Astrocyte (in vitro differentiated cells and primary cell): ENCODE measurements at places on chromosomes 6 and 20.
A peak's percentile ranks its signal among the peaks of the same experiment; 100 is the strongest.

DNA sequence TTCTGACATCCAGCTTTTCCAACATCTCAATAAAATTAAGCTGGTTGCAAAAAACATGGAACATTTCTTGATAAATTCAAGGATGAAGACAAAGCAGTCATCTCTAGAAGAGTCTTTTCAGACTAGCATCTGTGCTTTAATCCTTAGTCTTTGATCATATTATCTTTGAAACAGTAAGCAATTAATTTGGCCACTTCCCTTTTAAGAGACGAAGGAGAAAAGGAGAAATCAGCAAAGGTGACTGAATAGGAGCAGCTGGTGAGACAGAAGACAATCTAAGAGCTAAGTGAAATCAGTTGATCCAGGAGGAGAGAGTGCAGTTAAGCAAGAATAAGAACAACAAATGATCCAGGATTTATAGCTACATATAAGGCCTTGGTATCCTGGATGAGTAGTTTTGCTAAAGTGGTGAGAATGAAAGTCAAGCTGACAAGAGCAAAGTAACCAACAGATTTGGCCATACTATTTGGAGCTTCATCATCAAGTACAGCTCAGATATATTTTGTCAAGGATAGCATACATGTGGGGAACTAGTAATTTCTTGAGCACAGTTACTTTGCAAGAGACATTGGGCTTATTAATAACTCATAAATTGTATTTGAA, 215.5 kb downstream of the ADGB start:
- DNase-seq: peak; percentile 29

GRCh38 chr6:24006254-24006653, 119.8 kb upstream of the NRSN1 start:
- DNase-seq: no peak

DNA sequence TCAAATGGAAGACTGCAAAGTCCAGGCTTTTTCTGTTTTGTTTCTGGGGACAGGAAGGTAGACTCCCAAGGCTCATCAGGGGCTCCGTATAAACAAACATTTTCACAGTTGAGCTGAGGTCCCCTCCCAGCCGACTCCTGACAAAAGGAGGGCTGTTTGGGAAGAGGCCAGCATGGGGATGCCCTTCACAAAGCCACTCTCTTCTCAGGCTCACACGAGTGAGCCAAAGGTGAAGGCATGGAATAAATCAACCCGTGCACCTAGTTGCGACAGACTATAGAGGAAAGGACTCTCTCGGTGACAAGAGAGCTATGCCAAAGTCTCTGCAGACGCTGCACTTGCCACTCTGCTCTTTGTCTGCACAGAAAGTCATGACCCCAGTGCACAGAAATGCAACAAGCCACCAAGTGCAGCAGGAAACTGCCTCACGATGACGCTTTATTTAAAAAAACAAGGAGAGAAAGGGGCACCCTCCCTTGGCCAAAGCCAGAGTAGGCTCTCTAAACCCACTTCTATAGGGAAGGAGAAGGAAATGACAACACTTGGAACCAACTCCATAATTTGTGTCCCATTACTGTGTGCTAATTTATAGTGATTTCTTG, 21.0 kb downstream of the JAG1 start:
- peak; percentile 19 for DNase-seq

- no peak for DNase-seq
Observed at GRCh38 chr20:32190616-32191415, 16.7 kb downstream of the PLAGL2 start.

DNA sequence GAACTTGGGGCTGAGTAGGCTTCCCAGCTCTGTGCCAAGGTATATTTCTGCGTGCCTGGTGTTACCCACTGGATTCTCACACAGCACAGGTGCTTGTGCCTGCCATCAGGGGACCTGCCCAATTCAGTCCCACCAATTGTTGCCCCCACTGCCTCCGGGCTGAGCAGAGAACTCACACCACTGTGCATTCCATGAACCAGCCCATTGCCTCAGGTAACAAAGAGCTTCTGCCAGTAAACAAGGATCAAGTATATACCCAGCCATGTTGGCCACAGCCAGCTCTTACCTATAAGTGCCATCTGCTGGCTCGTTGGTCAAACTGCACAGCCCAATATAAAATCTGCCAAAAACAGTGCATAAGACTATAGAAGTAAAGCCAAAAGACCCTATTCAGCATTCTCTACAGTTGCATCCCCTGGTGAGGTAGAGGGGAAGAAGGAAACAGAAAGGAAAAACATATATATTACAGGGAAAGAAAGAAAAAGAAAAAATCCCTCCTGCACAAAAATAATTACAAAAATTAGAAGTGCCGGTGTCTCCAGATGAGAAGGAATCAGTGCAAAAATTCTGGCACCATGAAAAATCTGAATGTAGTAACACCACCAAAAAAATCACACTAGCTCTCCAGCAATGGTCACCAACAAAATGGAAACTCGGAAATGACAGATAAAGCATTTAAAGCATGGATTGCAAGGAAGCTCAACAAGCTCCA, 241.4 kb downstream of the IBTK start:
- DNase-seq: no peak

DNA sequence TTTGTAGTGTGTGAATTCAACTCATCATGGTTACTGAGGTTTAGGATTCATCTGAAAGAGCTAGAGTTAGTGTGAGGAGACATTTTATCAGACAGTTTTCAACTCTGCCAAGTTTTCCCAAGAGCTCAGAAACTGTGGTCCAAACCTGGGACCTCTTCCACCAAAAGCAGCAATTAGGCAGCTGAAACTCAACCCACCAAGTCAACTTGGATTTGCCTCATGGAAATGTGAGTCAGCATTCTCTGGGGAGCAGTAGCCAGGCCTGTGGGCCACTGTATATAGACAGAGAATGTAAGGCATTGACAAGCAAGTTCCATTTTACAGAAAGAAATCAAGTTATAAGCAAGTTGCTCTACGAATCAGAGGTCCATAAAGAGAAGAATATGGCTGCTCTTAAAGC, 178.8 kb upstream of the HDDC2 start:
- DNase-seq: no peak

DNA sequence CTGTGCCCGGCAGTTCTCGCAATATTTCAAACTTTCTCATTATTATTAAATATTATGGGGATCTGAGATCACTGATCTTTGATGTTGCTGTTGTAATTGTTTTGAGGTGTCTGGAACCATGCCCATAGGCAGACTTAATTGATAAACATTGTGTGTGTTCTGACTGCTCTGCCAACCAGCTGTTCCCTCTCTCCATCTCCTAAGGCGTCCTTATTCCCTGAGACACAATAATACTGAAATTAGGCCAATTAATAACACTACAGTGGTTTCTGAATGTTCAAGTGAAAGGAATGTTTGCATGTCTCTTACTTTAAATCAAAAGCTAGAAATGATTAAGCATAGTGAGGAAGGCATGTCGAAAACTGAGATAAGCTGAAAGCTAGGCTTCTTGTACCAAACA, 7.6 kb downstream of the MAPK14 start:
- DNase-seq: peak; percentile 23

DNA sequence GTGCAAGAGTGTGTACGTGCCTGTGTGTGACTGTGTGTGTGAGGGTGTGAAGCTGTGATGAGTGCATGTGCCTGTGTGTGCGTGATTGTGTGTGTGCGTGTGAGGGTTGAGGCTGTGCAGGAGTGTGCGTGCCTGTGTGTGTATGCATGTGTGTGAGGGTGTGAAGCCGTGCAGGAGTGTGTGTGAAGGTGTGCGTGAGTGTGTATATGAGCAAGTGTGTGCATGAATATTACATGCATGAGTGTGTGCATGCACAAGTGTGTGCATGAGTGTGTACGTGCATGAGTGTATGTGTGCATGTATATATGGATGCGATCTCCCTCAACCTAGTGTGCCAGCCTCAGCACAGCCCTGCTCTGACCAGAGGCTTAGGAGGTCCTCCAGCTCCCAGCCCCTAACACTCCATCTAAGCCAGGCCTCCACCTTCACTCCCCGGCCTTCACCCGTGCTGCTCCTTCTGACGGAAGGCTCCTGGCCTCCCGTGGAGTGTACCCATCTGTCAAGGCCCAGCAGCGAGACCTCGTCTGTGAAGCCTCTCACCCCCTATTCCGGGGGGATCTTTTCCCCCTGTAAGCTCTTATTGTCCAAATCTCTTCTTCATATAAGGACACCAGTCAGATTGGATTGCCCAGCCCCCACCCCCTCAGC, 19.9 kb upstream of the PHACTR3 start:
- no peak for DNase-seq

DNA sequence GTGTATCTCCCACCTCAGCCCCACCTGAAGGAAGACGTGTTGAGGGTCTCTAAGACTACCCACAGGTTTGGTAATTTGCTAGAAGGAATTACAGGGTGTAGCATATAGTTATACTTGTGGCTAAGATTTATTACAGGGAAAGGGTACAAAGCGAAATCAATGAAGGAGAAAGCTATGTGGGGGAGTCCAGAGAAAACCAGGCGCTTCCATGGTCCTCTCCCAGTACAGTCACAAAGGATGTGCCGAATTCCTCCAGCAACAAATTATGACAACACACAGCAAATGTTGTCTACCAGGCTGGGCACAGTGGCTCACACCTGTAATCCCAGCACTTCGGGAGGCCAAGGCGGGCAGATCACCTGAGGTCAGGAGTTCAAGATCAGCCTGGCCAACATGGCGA, 64.1 kb upstream of the TGM3 start:
- DNase-seq: no peak

- peak; percentile 83 for DNase-seq
Observed at GRCh38 chr20:11902285-11902697, 15.4 kb upstream of the BTBD3 start.

- DNase-seq: no peak
Observed at GRCh38 chr6:79833264-79833963, 113.9 kb downstream of the ELOVL4 start.

GRCh38 chr6:47160702-47161101, 118.6 kb upstream of the ADGRF1 start:
- DNase-seq: no peak

GRCh38 chr20:21109144-21109543, 3.0 kb upstream of the LINC00237 start:
- no peak for DNase-seq

DNA sequence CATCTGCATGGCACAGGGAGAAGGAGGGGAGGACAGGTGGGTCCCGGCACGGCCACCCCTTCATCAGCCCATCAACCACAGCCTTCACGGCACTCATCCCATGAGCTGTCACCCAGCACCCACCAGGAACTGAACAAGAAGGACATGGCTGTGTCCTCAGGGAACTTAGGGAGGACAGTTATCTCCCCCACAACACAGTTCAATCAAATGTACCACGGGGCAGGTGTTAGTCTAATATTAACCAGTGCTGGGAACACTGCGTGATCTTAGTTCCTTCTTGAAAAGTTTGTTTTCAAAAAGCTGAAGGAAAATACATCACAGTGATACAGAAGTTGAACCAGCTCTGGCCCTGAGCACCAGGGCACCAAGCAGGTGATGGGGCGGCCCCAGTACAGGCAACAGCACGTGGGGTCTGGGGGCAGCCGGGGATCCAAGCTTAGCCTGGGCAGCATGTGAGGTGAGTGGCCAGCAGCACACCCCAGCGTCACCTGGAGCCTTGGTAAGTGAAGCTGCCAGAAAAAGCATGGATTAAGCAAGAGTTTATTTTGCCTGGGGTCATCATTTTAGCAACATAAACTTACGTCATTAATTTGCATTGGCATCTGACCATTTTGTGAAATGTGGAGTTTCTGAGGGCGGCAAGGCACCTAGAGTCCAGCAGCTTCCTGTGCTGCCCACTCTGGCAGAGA, 35.5 kb upstream of the AFDN start:
- DNase-seq: no peak

- peak; percentile 86 for DNase-seq
Observed at GRCh38 chr6:104705095-104705707, 154.5 kb downstream of the HACE1 start.

DNA sequence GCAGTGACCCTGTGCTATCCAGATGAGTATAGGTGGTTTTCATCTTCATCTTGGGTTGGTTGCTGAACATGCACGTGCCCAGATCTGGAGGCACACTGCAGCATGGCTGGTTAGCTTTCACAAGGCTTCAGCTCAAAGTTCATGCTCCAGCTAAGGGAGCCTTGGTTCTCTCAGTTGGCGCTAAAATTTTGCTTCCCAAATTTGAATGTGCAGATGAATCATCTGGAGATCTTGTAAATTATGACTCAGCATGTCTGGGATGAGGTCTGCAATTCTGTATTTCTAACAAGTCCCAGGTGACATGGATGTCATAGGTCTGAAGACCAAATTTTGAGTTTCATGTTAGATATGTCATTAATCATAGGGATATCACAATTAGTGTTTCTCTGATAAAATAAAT, 230.8 kb downstream of the FOXA2 start:
- no peak for DNase-seq

DNA sequence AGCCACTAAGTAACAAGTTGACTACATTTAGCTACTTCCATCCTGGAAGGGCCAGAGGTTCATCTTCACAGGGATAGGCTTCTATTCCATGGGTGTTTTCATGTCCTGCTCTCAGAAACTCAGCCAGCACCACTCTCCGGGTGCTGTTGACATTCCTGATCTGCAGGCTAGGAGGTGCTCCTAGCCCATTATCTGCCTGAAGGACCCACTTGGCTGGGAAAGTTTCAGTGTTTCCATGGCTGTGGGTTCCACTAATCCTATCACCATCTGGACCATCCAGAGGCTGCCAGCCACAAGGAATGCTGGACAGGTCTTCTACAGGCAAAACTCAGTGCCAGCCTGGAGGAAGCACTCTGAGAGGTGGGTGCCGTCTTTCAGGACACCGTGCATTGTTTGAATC, 45.2 kb downstream of the HLA-G start:
- DNase-seq: no peak

- DNase-seq: peak; percentile 96
Observed at GRCh38 chr20:61436667-61437279, 184.7 kb downstream of the CDH4 start.

- no peak for DNase-seq
Observed at GRCh38 chr6:39061182-39061581, 12.6 kb downstream of the GLP1R start.

GRCh38 chr6:81451787-81452186, 300.7 kb downstream of the TENT5A start:
- peak; percentile 93 for DNase-seq

DNA sequence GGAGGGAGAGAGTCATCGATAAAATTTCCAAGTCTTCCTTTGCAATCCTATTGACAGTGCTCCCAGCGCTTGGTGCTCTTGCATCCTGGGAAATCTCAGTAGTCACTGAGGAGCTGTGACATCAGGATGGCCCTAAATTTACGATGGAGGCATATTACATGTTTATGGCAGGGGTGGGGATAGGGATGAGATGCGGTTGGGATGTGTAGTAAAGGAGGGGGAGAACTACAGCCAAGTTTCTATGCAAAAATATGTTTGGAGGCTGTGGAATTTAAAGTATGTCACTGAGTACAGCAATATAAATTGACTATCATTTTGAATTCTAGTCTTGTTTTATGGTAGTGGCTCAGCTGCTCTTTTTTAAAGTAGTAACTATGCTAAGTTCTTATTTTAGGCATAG, 544.9 kb downstream of the PKHD1 start:
- no peak for DNase-seq

DNA sequence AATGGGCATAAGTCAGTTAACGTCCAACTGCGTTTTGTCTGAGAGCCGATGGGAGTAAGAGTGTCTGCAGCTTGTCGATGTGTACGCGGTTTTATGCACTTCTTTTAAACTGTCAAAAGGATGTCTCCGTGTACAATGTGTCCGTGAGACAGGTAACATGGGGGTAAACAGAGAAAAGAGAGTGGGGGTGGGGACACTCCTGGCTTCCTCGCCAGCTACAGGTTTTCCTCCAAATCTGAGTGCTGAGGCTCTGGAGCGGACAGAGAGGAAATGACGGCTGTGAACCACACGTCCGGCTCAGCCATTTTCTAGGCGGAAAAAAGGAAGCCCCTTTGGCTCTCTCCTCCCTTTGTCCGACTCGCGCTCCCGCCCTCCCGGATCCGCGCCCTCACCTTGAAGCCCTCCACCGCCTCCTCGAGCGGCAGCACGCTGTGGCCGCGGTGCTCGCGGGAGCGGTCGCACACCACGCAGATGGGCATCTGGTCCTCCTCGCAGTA, 916 bp downstream of the TRIM27 start:
- DNase-seq: peak; percentile 32
